ENCODE measurements at places on chromosomes 11 and 22.

DNA sequence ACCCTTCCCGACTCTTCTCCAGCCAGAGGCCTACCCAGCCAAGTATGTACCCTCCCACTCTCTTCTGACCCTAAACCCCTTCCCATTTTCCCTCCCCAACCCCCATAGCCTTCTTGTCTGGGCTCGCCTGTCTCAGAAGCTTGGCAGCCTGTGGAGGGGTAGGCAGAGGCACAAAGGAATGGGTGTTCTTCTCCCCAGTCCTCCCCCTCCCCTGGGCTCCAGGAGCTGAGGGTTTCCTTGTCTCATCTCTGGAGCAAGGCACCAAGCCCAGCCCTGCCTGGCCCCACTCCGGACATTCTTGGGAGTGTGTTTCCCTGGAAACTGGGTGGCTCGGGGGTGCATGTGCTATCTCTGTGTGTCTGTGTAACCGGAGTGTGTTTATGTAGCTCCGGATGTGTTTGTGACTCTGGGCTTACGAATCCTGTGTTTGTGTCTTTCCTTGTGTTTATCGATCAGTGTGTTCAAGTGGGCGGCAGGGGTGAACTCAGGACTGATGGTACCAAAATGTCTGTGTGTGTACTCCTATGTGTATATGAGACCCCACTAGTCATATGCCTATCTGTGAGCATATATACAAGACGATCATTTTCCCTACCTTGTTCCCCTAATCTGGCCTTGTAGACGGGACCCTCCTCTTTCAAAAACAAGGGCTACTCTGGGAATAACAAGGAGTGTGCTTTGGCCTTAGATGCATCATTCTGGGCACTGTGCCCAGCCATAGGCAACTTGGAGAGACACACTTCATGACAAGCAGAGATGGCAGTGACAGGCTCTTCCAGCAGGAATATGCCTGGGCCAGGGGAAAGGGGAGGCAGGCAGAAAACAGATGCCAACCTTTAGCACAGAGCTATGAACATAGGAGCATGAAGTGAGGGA is 10.9 kb downstream of the PHLDB1 start:
- no peak for DNase-seq

- DNase-seq = no peak
These were observed 92.8 kb downstream of the GALNT18 start for GRCh38 chr11:11528986-11529385.

DNA sequence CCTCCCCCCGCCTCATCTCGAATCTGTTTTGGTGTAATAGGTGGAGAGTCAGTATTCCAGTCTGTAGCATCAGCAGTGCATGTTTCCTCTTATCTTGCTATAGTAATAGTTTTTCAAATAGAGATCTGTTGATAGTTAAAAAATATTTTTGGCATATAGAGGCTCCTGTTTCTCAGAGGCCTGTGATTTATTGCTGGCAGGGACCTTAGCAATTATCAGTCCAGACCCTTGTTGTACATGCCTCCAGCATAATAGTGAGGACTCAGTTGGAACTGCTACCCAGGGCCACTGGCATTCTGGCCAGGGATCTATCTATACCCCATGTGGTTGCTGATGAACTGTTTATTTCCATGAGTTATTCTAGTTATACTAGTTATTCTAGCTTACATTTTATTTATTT is 52.6 kb downstream of the SPECC1L start:
- DNase-seq = no peak

DNA sequence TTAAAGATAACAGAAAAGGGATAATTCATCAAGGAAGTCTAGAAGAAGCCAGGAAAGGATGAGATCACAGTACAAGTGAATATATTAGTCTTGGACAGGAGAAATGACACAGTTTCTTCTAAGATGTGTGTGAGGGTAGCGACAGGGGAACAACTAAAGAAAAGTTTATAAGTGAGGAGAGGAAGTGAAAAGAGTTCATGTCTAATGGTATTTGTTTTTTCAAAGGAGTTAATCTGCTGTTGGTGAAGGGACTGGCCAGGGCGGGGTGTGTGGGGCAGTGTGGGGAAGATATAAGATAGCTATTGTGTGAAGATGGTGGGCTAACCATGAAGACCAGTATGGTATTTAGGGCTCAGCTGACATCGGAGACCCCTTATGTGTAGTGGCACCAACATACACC is 7.6 kb upstream of the PPFIBP2 start:
- DNase-seq = no peak

GRCh38 chr11:67680696-67681470 is 6.5 kb upstream of the ALDH3B2 start:
- DNase-seq = no peak

DNA sequence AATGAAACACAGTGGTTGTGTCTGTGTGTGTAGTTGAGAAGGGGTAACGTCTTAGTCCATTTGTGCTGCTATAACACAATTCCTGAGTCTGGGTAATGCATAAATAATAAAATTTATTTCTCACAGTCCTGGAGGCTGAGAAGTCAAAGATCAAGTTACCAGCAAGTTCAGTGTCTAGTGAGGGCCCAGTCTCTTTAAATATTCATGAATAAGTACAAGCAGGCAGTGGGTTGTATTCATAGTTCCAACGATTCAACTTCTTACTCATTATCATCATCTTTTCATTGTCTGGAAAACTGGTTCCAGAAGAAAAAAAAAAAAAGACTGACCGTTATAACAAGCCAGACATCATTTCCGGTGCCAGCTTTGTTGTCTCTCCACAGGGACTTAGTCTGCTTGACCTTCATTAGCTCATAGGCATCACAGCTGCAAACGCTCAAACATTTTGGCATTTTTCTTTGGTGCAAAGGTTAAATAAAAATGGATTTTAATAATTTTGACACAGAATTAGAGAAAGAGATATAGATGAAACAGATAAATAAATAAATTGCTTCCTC is 1297.5 kb downstream of the LRRC4C start:
- no peak for DNase-seq

- no peak for DNase-seq
These were observed 3.0 kb upstream of the SLCO2B1 start for GRCh38 chr11:75147875-75148263.

DNA sequence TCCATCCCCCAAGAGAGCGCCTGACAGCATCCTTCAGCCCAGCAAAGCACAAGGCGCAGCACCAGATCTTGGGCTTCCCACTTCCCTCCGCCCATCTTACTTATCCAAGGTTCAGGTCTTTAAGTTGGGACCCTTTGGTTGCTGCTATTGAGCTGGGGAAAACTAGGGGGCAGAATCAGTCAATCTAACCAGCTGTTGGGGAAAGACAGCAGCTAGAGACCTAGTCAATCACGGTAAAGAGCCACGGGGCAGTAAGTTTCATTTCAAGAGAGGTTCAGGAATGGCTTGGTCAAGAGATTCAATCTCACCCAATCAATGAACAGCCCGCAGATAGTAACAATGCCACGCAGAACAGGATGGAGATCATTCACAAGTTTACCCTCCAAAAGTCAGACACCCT is 1.7 kb downstream of the ABTB2 start:
- DNase-seq = no peak

GRCh38 chr22:20571078-20571503 is 63.7 kb downstream of the MED15 start:
- DNase-seq = no peak

DNA sequence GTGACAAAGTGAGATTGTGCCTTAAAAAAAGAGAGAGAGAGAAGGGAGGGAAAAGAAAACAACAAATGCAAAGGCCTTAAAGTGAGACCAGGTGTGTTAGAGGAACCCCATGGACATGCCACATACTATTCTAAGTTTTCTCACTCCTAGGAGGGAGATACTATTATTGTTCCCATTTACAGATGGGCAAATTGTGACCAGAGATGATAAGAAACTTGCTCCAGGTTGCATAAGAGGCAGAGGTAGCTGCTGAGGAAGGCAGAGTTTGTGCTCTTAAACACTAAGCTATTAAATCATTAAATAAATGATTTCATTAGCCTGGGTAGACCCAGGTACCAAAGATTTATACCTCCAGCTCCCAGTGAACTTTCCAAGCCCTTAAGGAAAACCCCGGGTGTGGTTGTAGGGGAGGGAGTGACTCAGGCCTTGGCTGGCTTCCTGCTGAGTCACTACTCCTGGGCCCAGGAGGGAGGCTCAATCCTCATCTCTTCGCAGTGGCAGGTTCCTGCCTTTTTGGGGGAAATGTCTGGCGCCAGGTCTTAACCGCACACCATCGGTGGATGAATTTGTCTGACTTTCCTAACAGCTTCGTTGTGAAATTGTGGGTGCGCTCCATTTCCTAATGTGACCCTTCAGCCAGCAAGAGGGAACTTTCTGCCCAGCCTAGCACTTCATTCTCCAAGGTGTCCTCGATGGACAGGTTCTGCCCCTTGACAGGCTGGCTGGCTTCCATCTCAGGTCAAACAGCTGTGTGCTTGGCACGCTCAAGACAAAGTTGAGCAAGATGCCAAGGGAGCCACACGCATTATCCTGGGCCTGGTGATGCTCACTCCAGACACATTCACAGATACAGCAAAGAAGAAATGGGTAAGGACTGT is 33.4 kb upstream of the PTPRJ start:
- no peak for DNase-seq

- DNase-seq = no peak
These were observed 43.4 kb downstream of the PARVG start for GRCh38 chr22:44224166-44224565.

DNA sequence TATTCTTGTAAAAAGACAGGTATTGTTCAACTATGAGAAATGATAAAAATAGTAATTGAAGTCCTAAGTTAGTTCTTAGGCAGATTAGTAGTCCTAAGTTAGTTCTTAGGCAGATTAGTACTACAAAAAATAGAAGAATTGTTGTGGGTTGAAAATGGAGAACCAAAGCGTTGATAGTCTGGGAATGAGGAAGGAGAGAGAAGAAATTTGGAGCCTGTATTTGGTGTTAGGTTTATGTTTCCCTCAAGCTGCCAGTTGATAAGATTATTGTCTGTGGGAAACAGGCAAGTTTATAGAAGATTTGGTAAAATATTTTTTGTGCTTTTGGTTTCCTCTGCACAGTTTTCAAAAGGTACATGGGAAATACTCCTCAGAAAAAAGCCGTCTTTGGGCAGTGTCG is 3.6 kb downstream of the BCO2 start:
- no peak for DNase-seq

DNA sequence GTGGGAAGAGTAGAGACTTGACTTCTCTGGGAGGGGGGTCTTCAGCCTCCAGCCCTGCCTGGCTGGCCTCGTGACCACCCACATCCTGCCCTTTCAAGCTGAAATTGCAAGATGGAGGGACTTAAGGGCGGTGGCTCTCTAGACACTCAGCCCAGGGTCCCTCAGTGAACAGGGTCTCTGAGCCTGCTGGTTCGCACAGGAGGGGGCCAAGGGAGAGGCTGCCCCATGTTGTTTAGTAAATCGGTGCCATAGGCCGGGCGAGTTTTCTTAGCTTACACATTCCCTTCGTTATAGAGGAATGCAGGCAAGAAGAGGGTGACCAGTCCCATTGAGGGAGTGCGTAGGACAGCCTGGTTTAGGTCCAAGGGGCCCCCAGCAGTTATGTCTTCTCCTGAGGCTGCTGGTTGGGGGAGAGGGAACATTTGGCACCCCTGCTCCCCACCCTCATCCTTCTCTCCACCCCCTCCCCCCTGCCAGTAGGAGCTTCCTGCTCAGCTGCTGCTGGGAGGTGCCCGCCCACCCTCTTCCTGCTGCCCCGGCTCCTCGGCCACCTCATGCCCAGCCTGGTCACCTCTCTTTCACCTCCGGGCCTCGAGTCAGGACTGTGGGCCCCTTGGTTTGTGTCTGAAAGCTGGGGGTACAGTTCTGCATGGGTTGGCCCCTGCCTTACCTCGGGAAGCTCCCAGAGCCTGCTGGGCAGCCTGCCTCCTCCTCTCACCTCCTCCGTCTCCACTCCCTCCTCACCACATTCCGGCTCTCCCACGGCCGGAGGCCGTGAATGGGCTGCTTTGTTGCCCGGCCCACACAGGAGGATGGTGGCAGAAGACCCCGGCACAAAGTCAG is 3.9 kb downstream of the FRMD8 start:
- no peak for DNase-seq

DNA sequence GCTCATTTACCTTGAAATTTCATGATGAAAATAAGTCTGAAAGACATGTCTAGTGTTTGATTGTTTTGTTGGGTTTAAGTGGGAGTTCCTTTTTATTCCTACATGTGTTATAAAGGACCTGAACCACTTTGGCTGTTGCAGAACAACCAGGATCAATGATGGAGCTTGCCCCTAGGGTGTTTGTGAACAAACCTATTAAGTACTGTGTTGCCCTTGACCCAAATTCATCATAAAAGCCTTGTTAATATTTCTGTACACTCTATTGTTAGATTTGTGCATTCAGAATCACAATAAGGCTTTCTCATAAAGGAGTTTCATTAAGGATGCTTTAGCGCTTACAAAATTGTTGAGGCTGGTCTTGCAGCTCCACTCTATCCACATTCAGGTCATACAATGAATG is 452.6 kb downstream of the NELL1 start:
- no peak for DNase-seq

GRCh38 chr11:30984442-30984816 is 385.1 kb downstream of the DCDC1 start:
- no peak for DNase-seq

GRCh38 chr11:110812086-110812733 is 100.0 kb upstream of the ARHGAP20 start:
- DNase-seq = no peak

DNA sequence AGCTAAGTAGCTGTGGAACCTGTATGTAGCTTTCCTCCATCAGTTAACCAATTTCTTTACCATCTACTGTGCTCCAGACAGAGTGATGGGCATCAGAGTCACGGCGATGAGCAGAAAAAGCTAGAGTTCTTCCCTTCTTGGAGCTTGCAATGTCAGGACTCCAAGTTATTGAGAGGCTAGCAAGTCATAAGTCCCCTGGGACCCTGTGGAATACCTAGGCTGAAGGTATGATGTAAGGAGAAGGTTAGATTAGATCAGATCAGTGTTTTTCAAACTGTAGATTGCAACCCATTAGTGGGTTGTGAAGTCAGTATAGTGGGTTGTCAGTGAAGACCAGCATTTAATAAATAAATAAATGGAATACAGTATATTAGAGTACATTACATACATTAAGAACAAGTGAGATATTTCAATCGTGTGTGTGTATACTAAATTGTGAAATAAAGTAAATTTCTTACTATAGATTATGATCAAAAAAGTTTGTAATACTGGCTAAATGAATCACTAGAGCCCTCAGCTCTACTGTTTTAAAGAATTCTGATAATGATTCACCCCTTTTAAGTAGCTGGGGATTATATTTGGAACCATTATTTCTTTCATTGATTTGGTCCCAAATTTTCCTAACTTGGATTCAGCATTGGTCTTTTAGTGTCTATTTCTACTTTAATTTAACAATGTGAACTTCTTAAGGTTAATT is 52.3 kb downstream of the RASSF10 start:
- DNase-seq = no peak

GRCh38 chr11:84969103-84969502 is 658.0 kb downstream of the DLG2 start:
- no peak for DNase-seq

DNA sequence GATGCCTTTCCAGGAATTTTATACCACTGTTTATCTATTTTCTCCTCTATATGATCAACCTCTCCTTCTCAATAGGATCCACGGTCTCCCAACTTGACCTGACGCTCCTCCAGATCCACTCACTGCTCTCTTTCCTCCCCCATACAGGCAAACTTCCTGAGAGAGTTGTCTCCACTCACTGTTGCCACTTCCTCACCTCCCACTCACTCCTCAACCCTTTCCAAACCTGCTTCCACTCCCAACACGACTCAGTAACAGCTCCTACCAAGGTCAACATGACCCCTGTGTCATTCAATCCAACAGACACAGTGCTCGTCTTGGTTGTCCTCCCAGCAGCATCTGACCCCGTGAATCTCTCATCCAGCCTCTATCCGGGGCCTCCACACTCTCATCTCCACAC is 3.1 kb downstream of the APBB1 start:
- no peak for DNase-seq

Measured in NCI-H1436 treated with DMSO at 0.1 percent for 48 hours (cell line).